ENCODE measurements at places on chromosomes 1 and 21.

DNA sequence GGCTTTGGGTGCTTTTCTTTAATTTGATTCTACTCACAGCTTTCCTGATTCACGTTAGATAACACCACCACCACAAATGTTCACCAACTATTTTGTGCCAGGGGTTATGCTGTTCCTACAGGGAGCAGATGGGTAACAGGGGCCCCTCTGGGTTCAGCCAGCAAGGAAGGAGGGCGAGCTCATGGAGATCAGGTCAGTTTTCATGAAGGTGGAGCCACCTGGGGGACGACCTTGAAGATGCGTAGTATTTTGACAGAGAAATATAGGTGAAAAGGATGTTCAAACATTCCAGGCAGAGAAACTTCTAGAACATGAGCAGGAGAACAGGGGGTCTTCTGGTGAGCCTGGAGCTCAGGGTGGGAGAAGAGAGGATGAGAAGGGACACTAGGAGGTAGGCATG, 28.9 kb downstream of the KIAA0040 start:
- DNase-seq: no peak

DNA sequence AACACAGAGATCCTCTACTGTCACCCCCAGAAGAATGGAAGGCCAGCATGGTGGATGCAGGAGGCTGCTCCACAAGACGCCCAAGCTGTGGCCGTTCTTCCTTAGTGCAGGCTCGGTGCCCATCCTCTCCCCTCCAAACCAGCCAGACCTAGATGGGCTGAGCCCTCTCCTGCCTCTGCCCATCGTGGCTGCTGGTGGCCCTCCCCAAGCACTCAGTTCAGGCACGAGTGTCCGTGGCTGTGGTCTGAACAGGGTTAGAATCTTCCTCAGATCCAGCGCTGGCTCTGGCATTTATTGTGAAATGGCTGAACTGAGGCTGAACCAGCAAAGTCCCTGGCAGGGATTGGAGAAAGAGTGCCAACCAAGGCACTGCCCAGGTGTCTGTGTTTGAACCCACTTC, 59.5 kb downstream of the TRIM11 start:
- DNase-seq: no peak

GRCh38 chr21:26366781-26367180, 196.2 kb upstream of the APP start:
- no peak for DNase-seq

GRCh38 chr1:34398916-34399275, 222.2 kb downstream of the C1orf94 start:
- no peak for DNase-seq

DNA sequence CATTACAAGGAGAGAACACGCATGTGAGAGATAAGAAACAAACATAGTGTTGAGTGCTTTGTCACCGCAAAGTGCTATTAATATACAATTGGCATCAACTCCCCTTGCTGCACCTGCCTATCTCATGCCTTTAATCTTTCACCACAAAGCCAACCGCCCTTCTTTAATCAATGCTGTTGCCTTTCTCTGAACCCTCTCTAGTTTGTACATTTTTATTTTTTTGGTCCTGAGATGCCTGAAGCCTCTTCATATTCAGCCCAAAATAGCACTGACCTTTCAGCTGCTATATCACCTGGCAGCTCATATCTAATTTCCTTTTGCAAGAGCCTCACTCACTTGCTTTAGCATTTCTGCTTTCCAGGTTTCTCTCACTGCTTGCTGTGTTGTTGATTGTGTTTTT, 504.7 kb downstream of the NUF2 start:
- no peak for DNase-seq

- no peak for DNase-seq
Measured at GRCh38 chr1:226443033-226443432, 35.1 kb upstream of the PARP1 start.

DNA sequence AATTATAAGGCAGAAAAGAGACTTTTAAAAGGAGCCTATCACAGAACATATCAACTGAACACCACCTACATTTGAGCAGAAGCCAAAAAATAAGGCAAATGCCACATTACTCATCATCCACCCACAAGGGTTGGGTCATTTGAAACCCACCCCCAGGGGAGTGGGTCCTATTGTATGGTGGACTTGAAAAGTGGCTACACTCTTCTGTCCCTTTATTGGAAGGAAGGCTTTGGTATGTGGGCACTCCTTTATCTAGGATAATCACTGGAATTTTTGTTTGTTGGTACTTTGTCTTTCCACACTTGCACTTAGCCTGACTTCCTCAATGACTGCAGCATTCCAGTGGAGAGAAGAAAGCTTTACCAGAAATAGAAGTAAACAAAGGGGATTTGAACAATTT, 157.2 kb upstream of the COL11A1 start:
- DNase-seq: no peak

- no peak for DNase-seq
Measured at GRCh38 chr1:177044390-177044789, 120.1 kb downstream of the ASTN1 start.

- DNase-seq: peak; percentile 97
Measured at GRCh38 chr21:38323721-38324531, 67.1 kb downstream of the KCNJ15 start.

DNA sequence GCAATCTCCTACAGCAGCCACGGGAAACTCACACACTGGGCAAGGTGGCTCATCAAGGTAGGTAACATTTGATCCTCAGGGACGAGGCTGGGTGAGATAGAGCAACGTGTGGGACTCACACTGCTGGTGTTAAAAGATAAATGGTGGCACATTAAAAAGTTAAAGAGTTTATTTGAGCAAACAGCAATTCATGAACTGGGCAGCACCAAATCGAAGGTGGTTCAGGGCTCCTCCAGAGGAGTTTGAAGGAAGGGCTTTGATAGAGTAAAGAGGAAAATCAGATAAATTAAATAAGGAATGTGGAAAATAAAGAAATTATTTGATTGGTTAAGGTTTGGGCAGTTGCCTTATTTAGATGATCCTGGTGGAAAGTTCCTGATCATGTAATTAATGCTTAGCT, 23.6 kb upstream of the TMEM51 start:
- DNase-seq: no peak

GRCh38 chr21:25183577-25183976, 423.7 kb downstream of the MRPL39 start:
- DNase-seq: no peak

- DNase-seq: no peak
Measured at GRCh38 chr1:59360170-59360569, 63.3 kb downstream of the FGGY start.

- DNase-seq: no peak
Measured at GRCh38 chr1:3795453-3796214, 664 bp downstream of the LRRC47 start.

DNA sequence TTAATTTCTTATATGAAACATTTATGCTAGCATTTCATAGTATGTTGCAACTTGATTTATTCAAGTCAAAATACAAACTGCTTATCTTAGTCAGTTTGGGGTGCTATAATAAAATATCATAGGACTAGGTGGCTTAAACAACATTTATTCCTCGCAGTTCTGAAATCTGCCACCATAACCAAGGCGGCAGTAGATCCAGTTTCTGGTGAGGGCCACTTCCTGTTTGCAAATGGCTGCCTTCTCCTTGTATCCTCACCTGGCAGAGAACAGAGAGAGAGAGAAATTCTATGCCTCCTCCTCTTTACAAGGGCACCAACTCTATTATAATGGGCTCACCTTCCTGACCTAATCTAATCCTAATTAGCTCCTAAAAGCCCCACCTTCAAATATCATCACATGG, 76.1 kb upstream of the RGS2 start:
- DNase-seq: no peak

DNA sequence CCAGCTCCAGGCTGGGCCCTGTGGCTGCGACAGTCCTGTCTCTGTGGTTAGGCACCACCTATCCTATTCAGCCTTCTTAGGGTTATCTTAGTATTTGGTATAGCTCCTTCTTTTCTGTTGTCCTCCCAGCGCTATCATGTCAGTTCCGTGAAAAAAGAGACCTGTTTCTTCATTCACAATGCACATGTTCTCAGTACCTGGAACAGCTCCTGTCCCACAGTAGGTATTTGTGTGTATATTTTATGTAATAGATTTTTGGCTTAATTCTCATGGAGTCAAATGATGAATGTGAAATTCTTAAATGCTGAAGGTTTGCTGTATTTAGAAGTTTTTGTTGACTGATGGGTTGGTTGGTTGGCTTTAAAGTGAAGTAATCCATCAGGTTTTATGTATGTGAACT, 279.7 kb downstream of the ST6GALNAC3 start:
- no peak for DNase-seq

DNA sequence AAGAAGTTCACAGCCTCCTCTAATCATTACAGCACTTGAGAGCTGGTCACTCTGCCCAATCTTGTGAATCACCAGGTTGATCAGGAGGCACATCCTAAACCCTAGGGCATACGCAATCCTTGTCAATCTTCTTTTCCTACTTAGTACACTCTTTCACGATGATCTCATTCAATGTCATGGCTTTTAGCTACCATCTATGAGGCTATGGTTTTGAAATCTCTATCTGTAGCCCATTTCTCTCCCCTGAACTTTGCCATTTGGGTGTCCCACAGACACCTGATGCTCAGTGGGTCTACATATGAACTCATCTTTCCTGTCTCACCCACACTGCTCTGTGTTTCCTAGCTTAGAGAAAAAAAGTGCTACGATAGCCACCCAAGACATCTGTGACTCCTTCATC, 1.9 kb upstream of the MED18 start:
- no peak for DNase-seq

DNA sequence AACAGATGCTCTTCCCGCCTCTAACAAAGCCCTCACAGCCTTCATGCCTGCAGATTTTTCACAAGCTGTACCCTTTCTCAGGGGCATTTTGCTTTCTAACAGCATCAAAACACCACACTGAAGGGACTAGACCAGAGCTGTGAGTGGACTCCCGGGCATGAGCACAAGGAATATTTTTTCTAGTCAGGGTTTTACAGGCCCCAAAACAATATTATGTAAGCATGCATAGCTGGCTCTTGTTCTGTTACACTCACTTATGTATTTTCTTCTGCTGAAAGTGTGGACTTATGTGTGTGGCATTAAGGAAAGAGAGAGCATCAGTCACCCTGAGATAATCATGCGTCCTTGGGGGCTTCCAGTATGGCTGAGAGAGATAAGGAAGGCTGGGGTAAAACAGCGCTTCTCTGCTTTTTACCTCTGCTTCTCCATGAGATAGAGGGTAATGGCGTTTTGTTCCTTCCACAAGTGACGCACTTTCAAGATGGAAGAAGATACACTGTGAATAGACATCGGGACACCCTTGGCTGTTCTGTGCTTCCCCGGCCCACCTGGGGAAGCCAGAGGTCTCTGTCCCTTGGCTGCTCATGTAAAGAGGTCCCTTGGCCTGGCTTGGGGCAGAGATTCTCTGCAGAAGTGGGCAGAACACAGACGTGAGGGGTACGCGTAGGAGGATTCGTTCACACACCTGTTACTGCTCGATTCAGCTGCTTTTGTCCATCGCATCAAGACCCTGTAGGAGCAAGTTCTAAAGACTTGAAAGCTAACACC, 266.7 kb upstream of the RAB4A start:
- no peak for DNase-seq

DNA sequence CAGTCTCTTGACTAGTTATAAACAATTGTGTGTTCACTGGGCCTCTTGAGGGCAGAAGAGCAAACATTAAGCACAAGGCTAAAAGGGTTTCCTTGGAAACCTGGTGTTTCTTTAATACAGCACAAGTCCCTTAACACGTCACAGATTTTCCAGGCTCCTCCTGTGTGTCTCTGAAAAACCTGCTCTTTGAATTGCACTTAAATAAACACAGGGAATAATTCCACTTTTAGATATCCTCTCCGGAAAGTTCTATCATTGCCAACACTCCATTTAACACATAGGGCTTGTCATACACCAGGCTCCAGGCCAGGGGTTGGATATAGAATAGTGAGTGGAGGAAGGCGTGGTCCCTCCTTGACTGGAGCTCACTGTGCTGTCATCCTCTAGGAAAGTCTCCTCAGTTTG, 442.6 kb downstream of the DSCAM start:
- DNase-seq: no peak

DNA sequence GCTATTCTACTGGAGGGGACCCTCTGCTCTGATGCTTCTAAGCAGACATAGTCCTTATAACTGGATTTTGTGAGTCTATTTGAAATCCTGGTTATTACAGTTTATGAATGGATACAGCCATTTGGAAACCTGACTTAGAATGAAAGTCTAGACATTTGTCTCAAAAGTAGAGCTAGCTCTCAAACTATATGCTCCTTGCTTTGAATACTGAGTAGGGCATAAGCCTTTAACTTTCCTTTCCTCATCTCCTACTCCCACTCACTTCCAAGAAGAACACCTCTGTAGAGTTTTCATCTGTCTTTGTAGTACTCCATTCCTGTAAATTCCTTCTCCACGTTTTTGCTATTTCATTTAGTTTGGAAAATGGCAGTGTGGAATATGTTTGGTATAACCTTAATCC, 9.0 kb upstream of the ARID1A start:
- DNase-seq: no peak

DNA sequence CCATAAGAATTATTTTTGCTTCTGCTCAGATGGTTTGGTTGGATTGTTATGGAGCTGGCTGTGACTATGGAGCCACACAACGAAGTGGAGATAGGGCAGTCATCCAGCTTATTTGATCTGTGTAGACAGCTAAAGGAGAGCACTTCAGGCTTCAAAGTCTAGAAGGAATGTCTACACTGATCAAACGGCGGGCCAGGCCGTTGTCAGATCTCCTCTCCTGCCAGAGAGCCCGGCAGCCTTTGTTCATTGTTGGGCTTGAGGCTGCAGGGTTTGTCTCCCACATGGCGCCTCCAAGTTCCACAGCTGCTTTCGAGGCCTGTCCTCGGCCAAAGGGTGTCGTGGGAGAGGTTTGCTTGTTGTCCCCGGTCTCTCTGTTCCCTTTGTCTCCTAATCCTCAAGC, 2.8 kb upstream of the STMN1 start:
- DNase-seq: no peak

DNA sequence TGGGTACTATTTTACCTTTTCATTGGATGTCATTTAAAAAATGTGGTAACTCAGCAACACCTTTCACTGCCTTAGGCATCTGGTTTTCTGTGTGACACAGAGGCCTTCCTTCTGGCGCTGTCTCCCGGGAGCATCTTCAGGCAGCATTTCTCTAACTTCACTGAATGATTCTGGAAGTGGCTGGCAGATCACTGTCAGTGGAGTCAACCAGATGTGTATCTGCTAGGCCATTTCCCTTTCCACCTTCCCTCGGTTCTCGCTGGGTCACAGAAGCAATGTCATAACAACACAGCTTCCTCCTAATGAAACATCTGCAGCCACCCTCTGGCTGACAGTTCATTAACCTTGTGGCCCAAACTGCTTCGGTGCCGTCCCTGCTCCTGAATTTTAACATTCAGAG, 137.8 kb downstream of the KIF26B start:
- DNase-seq: no peak

DNA sequence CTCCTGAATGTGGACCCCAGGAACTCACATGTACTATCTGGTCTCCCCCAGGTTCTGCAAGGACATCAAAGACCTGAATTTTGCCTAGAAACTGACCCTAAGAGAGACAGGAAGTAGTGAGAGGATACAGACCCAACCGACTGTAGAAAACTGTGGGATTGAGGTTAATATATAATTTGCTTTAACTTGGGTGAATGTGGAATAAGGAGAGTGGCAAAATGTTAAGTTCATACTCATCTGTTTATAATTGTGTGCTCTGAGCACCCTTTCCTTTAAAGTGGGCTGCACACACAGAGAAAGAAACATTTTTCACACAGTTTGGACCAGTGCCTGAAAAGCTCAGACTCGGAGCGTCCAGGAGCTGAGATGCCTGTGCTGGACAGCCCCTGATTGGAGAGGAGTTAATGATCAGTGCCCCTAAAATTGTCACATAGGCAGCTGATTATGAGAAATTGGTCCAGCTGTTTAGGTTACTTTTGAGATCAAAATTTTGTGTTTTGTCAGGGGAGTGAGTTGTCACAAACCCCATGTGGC, 37.2 kb downstream of the ROR1 start:
- no peak for DNase-seq

- no peak for DNase-seq
Measured at GRCh38 chr1:6331543-6332273, 61.9 kb downstream of the ACOT7 start.

Data from fibroblast of skin of left biceps (primary cell).